ENCODE measurements at places on chromosomes 7 and 10. TPM values are rescaled to one million over a fixed set of nuclear protein-coding genes. Genes with fewer than 3 reads are reported as not detected.

The NOM1 gene
- 19.0 TPM for total RNA-seq

The MMP21 gene
- total RNA-seq, result not detected

The ATG9B gene
- total RNA-seq, result 0.32 TPM

The ANXA7 gene
- 98.6 TPM for total RNA-seq

The RARRES2 gene
- total RNA-seq, result 139 TPM

The COL28A1 gene
- under 0.01 TPM for total RNA-seq

The FMC1 gene
- 13.4 TPM for total RNA-seq

The SPRN gene
- 0.43 TPM for total RNA-seq

The NKX6-2 gene
- total RNA-seq, result not detected

The KEL gene
- total RNA-seq, result not detected

The ANKRD30A gene
- total RNA-seq, result 0.97 TPM

The C10orf62 gene
- total RNA-seq, result not detected

The ZNF117 gene
- 5.2 TPM for total RNA-seq

The DOCK1 gene
- total RNA-seq, result 99.7 TPM

The GPNMB gene
- total RNA-seq, result 60.9 TPM

The VSTM4 gene
- total RNA-seq, result 4.7 TPM

The TMEM229A gene
- not detected for total RNA-seq

The HOXA3 gene
- total RNA-seq, result 11.7 TPM

The SLC16A9 gene
- total RNA-seq, result under 0.01 TPM

The GTPBP4 gene
- total RNA-seq, result 35.4 TPM

The SLC26A5 gene
- not detected for total RNA-seq

The INHBA gene
- 65.2 TPM for total RNA-seq

The RET gene
- total RNA-seq, result 0.43 TPM

The NOLC1 gene
- total RNA-seq, result 30.7 TPM

The HOXA10 gene
- 47.1 TPM for total RNA-seq

The FAM241B gene
- not detected for total RNA-seq

The KLF14 gene
- total RNA-seq, result under 0.01 TPM

The LOXL4 gene
- total RNA-seq, result 68.3 TPM

The SLC39A12 gene
- total RNA-seq, result not detected

The CLRN3 gene
- not detected for total RNA-seq

The KCND2 gene
- 16.1 TPM for total RNA-seq

The CYTH3 gene
- total RNA-seq, result 36.1 TPM

The NRG3 gene
- not detected for total RNA-seq

The HOXA2 gene
- 0.64 TPM for total RNA-seq

The SUN1 gene
- 73.4 TPM for total RNA-seq

The ZNF853 gene
- 0.32 TPM for total RNA-seq

The THAP5 gene
- total RNA-seq, result 28.1 TPM

The TMEM196 gene
- total RNA-seq, result not detected

The SHH gene
- not detected for total RNA-seq

The AKR1D1 gene
- total RNA-seq, result not detected

The OR2A12 gene
- total RNA-seq, result not detected

The PNLIPRP3 gene
- not detected for total RNA-seq

The ENTPD1 gene
- 0.86 TPM for total RNA-seq

The SP8 gene
- not detected for total RNA-seq

The MYL10 gene
- total RNA-seq, result not detected

The AKR1C4 gene
- total RNA-seq, result not detected

The TNKS2 gene
- total RNA-seq, result 46.7 TPM

The NKX2-3 gene
- total RNA-seq, result not detected

The SEMA3A gene
- 37.4 TPM for total RNA-seq

The ZNF655 gene
- total RNA-seq, result 75.7 TPM

Measured in fibroblast of villous mesenchyme (primary cell).